Left ventricle myocardium superior (tissue), 1 donor: ENCODE measurements at places on chromosomes 6 and 20. TPM values are rescaled to one million over a fixed set of nuclear protein-coding genes. Genes with fewer than 3 reads are reported as not detected.

Gene AURKA
- total RNA-seq: 7.0 TPM

Gene SLC22A7
- not detected for total RNA-seq

Gene ADGRF1
- not detected for total RNA-seq

Gene CFAP206
- 0.25 TPM for total RNA-seq

Gene TMEM181
- total RNA-seq: 9.6 TPM

Gene SLC24A3
- 0.62 TPM for total RNA-seq

Gene SMIM8
- 13.7 TPM for total RNA-seq
